Stimulated activated CD4-positive, alpha-beta T cell treated with anti-CD3 and anti-CD28 coated beads, Interleukin-1b, Interleukin-23, amount 100 ng/mL, for 1 hour (primary cell): ENCODE measurements at places on chromosomes 16 and 17.

DNA sequence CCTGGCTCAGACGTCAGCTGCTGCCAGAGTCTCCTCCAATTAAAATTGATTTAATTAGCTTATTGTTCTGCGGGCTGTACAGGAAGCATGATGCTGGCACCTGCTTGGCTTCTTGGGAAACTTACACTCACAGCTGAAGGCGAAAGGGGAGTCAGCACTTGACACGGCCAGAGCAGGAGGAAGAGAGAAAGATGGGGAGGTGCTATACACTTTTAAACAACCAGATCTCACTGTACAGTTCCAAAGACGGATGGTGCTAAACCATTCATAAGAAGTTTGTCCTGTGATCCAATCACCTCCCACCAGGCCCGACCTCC is 1.4 kb upstream of the PRDM7 start:
- DNase-seq, result no peak

GRCh38 chr17:77675816-77676215 is 282.7 kb upstream of the TNRC6C start:
- DNase-seq, result no peak

- DNase-seq, result no peak
Measured at GRCh38 chr16:85314512-85314971, 202.3 kb upstream of the CIBAR2 start.

DNA sequence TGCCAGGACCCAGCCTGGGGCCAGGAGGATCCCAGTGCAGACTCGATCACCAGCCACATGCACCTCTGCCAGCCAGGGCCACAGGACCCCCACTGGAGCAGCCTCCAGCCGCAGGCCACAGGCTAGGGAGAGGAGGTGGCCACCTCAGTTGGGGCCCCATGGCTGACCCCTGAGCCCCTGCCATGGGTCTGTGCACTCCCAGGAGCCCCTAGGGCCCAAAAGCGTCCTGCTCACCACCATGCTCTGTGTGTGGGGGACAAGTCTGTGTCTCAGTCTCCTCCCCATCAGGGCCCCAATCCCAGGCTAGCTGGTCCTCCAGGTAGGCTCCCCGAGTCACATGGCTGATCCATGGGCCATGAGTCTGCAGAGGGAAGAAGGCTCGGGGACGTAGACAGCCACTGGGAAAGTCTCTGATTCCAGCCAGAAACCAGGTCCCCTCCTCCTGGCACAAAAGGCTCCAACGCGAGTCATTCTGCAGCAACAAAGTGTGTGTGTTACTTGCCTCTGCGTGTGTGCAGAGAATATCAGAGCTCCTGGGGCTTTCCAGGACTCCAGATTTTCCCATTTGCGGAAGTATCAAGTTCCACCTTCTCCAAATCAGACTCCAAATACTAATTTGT is 6.1 kb upstream of the PRSS8 start:
- DNase-seq, result no peak

- no peak for DNase-seq
Measured at GRCh38 chr16:55999683-56000082, 124.5 kb upstream of the CES5A start.

DNA sequence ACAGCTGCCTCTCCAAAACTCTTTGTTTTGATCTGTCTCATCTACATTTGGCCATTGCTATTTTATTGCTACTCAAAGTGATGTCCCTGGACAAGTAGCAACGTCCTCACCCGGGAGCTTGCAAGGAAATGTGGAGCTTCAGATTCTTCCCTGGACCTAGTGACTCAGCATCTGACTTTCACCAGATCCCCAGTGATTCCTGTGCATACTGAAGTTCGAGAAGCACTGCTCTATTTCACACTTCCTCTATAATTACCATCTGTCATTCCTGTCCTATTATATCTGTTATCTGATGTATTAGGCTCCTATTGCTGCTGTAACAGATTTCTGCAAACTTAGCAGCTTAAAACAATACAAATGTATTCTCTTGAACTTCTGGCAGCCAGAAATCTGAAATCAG is 28.5 kb upstream of the VAT1L start:
- DNase-seq, result no peak

GRCh38 chr17:50181591-50182560 is 16.1 kb downstream of the SGCA start:
- no peak for DNase-seq

- DNase-seq, result no peak
Measured at GRCh38 chr16:87954361-87954760, 3.1 kb downstream of the BANP start.

DNA sequence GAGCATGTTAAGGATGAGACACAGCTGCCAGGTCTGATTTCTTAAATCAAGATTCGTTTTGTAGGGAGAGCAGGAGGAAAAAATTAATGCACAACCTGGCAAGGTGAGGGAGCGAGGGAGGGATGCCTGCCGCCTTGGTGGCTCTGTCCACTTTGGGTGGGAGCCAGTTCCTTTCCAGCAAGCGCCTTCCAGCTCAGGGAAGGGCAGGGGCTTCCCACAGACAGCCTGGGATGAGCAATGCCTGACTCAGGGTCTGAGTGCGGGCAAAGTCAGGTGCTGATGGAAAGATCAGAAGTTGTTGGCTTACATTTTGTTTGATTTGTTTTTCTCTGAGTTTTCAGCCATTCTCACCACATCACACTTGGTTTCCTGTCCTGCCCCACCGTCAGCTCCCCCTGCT is 220.7 kb downstream of the ENGASE start:
- no peak for DNase-seq
